ENCODE measurements at places on chromosomes 4 and X.

DNA sequence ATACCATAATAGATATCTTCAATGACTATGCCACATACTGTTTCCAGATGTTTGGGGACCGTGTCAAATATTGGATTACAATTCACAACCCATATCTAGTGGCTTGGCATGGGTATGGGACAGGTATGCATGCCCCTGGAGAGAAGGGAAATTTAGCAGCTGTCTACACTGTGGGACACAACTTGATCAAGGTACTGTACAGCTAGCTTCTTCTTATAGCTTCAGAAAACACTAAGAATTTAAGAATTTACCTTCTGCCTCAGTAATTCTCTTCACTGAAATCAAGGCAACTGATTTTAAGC is 805 bp downstream of the KLB start:
- DNase-seq: no peak

GRCh38 chrX:16202943-16203342 is 35.7 kb downstream of the MAGEB17 start:
- no peak for DNase-seq

GRCh38 chr4:178963446-178964045 is 1521.3 kb upstream of the AGA start:
- no peak for DNase-seq

DNA sequence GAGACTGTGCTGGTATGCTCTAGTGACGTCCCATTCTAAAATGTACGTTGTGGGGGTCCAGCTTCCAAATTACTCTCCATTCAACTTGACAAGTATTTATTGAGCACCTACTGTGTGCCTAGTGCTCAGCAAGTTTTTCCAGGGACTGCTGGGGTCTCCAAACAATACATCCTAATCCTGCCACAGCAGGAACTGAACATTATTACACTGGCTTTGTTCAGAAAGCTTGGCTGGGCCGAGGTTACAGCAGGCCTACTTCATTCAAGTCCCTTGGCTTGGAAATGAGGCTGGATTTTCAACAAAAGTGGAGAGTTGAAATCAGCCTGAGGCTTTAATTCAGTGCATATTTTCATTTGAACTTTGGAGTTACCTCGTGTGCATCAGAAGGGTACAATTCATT is 78.0 kb downstream of the GUCY2F start:
- DNase-seq: no peak

DNA sequence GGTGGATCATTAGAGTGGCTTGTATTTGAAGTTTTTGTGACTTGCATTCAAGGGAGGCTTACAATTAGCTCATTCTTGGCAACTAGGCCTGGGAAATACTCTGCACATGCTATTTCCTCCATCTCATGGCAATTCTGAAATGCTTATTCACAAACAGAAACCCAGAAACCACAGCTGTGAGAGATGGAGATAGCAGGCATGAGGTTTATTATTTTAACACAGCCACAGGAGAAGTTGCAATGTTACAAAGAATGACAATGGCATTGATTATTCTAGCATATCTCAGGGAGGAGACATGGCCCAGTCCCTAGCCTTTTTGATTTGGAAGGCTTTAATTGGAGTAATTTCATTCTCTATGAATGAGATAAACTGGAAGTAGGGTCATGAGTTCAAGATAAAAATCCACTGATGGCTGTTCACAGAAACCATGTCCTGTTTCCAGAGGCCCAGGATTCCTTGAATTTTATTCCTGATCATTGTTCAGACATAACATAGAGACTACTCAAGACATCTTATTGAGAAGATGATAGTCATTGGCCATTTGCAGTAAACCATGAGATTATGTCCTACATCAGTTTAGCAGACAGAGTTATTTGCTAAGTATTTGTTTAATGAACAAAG is 123.9 kb downstream of the MID1 start:
- DNase-seq: no peak

Data from stimulated activated CD8-positive, alpha-beta memory T cell treated with anti-CD3 and anti-CD28 coated beads, Interleukin-15, amount 100 ng/mL, for 48 hours (primary cell).